ENCODE measurements at places on chromosomes 1 and 21. TPM values are rescaled to one million over a fixed set of nuclear protein-coding genes. Genes with fewer than 3 reads are reported as not detected.

- no peak for DNase-seq
These were observed 214.3 kb downstream of the PTPRU start for GRCh38 chr1:29450591-29450990.

- DNase-seq: no peak
These were observed 40.5 kb upstream of the KCNJ6 start for GRCh38 chr21:37956772-37957171.

GRCh38 chr1:156765666-156766065 is 1.7 kb upstream of the PRCC start:
- DNase-seq: no peak

- DNase-seq: no peak
These were observed 71.0 kb downstream of the MAB21L3 start for GRCh38 chr1:116182019-116182714.

DNA sequence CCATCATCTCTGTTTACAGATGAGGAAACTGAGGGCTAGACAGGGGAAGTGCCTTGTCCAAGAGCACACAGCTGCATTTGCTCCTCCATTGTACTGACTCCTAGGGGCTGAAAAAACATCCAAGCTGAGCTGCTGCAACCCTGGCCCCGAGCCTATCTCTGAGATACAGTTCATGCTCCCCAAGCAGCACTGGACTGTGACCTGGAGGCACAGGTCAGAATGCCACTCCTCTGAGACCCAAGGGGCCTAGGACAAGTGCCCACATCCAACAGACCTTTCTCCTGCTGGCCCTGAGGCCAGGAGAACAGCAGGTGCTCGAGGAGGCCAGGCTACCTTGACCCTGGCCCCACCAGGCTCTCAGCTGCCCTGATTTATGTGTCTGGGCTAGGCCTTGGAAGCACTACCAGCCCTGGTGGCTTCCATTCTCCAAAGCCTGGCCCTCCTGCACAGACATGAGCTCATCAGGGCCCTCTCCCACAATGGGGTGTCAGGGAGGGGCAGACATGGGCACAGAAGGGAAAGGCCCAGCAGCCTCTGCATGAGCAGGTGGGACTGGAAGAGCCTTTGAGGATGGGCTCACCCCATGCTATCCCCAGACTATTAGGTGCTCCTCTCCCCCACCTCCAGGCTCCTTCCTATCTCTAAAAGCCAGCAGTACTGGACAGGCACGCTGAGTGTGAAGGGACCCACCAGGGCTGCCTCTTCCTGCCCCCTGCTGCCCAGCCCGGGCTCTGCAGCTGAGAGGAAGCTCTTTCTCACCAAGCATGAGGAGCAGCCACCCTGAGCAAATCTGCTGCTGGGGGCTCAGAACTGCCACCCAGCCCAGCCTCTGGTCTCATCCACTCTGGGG is 18.8 kb downstream of the ADGRB2 start:
- no peak for DNase-seq

GRCh38 chr1:237353918-237354317 is 311.9 kb downstream of the RYR2 start:
- no peak for DNase-seq

DNA sequence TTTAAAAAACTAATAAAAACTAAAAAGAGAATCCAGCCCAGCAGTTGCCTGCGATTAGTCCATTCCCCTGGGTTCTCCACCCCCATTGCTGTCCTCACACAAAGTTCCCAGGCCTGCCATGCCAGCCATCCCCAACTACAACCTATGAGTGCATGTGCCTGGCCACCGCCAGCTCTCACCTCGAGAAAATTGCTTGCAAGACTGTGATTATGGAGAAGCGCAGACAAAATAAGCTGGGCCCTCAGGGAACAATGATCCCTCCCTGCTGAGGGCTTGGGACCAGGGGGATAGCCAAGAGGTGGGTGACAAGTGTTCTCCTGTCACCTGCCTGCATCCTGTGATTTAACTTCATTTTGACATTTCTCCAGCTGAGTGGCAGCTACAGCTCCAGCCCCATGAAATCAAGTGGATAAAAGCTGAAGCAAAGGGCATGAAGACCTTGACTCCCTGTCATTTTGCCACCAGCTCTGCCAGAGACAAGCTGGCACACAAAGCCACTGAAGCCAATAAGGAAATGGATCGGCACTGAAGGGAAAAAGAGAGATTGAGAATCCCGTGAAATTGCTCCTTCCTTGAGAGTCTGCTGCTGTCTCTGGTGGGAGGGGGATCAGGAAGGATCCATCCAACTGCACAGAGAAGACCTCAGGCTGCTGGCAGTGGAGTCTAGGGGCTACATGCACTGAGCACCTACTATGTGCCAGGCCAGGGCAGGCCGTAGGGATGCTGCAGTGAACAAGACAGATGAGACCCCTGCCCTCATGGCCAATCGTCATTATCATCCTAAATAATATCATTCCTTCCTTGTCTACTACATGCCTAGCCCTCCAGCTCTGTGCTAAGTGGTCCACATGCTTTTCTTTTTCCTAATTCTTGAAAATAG is 40.7 kb downstream of the MATN1 start:
- peak; percentile 43 for DNase-seq

GRCh38 chr1:29861446-29861845 is 625.1 kb downstream of the PTPRU start:
- peak; percentile 1 for DNase-seq

GRCh38 chr1:36080236-36080635 is 3.7 kb upstream of the TEKT2 start:
- no peak for DNase-seq

DNA sequence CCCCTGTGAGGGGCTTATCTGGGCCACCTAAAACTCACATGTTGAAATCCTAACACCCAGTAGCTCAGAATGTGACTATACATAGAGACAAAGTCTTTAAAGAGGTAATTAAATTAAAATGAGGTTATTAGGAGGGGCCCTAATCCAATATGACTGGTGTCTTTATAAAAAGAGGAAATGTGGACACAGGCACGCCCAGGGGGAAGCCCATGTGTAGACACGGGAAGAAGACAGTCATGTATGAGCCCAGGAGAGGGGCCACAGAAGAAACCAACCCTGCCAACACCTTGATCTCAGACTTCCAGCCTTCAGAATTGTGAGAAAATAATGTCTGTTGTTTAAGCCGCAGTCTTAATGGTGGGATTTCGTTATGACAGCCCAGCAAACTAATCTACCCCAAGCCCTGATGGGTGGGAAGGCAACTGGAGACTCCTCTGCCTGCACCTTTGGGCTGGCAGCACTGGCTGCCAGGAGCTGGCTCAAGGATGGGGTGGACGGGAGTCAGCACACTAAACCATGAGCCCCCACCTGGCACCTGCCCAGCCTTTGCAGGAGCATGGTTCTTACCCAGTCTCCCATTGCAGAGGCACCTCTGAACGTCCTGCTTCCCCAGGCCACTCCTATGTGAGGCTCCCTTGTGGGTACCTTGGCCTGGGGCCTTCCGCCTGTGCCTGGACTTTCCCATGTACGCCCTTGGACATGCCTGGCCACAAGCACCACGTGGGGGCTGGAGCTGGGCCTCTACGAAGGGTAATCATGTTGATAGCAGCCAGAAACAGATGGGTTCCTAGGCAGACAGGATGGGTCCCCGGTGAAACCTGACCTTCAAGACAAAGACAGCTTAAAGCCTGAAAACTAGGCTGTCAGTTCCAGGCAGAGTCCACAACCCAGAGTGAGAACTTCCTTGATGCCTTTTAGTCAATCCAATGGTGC is 57.1 kb upstream of the DMRTB1 start:
- DNase-seq: peak; percentile 63

DNA sequence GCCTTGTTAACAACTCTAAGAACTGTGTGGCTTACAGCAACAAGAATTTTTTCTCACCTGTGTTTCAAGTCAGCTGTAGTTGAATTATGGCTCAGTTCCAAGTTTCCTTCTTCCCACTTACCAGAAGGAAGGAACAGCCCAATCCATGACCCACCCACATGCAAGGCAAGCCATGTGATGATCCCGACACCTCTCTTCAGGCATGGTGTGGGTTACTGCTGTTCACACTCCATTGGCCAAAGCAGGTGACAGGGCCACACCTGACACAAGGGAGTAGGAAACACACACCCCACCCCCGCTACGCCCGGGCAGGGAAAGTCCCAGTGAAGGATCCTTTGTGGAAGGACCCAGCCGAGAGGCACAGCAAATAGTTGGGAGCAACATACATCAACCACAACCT is 36.3 kb downstream of the KCNJ15 start:
- no peak for DNase-seq

DNA sequence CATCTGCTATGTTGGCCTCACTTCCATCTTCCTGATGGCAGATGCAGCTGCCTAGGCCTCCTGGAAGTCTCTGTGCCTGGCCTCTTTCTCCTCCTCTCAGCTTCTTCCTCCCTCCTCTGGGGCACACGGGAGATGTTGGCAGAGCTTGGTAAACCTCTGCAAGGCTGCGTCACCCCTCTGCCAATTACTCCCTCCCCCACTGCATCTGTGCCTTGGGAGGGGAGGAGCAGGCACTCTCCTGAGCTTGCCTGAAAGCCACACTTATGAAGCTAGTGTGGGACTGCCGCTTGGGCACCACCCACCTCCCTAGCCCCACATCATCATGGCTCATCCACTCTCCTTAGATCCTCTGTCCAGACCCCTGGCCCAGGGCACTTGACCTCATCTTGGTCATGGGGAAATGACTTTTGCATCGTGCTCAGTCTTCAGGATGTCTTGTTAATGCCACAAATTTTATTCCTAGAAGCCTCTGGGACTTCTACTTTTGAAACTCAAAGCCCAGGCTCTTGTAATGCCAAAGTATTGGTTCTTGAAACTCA is 7.3 kb upstream of the TMEM51 start:
- no peak for DNase-seq

DNA sequence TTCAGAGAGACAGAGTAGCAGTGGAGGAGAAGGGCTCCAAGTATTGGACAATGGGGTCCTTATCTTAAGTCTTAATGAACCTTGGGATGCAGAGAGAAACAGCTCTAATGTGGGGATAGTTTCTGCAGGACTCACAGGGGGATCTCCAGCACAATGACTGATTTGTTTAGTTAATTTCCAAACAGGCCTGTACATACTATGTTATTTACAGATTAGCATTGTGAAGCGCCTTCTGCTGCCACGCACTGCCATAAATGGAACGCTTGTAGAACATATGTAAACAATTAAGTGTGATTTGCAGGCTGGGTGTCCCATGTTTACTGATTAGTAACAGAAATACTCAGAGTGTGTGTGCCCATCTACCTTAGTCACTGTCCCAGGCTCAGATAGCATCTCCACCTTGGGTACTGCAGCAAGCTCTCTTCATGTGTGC is 56.1 kb downstream of the NTPCR start:
- DNase-seq: no peak

- DNase-seq: no peak
These were observed 7.3 kb upstream of the SLC5A9 start for GRCh38 chr1:48215222-48215621.

- DNase-seq: no peak
These were observed at the start of gene CADM3 for GRCh38 chr1:159171254-159171687. Gene CADM3, plus strand, starts transcription at chr1:159171615. Its CDS starts 151 bp downstream, at chr1:159171766.

DNA sequence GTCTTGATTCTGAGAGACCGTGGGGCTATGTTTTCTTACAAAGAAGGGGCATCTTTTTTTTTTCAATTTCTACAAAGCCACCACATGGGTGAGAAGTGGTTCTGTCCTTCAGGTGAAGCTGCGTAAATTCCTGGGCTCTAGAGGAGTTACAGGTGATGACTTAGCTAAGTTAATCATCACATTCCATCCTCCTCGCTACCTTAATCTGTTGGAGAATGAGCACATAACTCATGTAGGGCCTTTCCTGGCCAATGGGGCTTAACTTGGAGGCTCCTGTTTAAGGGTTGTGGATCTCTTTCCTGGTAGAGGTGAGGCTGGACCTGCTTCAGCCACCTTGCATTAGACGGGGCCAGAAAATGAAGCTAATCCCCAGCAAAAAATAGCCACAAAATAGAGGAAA is 19.9 kb downstream of the REG4 start:
- no peak for DNase-seq

GRCh38 chr1:110056776-110057175 is 13.7 kb downstream of the ALX3 start:
- DNase-seq: no peak

GRCh38 chr1:40232444-40232843 is 15.3 kb upstream of the TMCO2 start:
- DNase-seq: no peak

- peak; percentile 82 for DNase-seq
These were observed 1.6 kb upstream of the CLSTN1 start for GRCh38 chr1:9825093-9826074.

DNA sequence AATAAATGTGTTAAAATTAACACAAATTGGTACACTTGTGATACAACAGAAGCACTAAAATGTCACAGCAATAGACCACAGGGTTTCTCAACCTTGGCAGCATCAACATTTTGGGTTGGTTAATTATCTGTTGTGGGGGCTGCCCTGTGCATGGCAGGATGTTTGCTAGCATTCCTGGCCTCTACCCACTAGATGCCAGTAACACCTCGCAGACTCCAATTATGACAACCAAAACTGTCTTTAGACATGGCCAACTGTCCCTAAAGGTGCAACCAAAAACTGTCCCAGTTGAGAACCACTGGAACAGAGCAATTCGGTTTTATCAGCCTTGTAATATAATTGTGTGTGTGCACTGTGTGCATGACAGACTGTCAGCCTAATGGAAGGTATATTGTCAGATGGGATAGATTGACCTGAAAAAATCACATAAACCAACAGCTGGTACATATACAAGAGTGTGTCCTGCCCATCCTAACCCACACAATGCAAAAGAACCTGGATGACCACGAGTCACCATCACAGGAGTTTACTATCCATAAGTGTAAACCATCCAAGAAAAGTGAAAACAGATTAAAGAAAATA is 13.5 kb upstream of the ERG start:
- DNase-seq: no peak

DNA sequence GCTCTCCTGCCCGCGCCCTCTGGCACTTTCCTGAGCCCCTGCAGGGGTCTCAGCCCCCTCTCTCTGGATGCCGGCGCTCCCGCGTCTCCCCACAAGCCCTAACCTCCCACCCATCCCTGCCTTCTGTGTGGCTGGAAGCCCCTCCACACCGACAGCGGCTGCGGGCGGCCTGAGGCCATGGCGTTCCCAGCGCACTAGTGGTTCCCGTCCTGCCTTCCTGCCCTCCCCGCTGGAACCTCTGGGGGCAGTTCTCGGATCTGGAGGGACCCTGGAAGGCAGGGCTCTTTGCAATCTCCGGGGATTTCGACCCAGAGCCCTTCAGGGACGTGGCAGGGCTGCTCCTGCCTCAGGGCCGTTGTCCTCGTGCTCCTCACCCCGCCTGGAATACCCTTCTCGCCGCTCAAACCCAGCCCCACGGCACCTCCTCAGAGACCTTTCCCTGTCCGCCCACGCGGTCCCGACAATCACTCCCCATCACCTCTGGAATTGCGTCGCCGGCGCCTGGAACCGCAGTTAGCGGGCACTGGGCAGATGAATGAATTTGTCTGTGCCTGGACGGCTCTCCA is 493 bp upstream of the ESPN start:
- no peak for DNase-seq

The SLC9C2 gene
- 0.13 TPM for total RNA-seq

The FNDC5 gene
- total RNA-seq: 18.7 TPM

The DCAF8 gene
- 123 TPM for total RNA-seq

The IFNLR1 gene
- total RNA-seq: 2.3 TPM

The ASPM gene
- total RNA-seq: 0.57 TPM

The ZNF695 gene
- not detected for total RNA-seq

The PADI4 gene
- 2.7 TPM for total RNA-seq

The CR2 gene
- not detected for total RNA-seq

The MYBPH gene
- not detected for total RNA-seq

Data from cardiac septum (tissue), 1 donor.